T-helper 1 cell (primary cell): ENCODE measurements at places on chromosomes 12 and 14.

DNA sequence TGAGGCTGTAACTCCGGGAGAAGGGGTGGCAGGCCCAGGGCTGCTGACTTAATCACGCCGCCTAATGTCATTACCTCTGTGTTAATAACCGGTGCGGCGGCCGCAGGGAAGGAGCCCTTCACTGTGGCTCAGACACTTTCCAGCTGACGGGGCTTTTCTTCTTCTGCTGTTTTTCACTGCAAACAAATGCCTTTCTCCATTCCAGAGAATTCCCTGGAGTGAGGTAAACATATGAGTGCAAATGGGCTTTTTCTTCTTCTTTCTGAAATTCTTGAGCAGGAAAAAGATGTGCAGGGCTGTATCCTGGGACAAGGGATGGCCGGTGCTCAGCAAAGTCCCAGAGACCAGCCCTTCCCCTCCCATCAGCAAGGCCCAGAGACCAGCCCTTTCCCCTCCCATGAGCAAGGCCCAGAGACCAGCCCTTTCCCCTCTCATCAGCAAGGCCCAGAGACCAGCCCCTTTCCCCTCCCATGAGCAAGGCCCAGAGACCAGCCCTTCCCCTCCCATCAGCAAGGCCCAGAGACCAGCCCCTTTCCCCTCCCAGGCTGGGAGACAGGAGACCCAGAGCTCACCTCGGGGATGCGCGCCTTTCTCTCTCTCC lies 33.4 kb upstream of the FAM181A start:
- DNase-seq, result no peak

DNA sequence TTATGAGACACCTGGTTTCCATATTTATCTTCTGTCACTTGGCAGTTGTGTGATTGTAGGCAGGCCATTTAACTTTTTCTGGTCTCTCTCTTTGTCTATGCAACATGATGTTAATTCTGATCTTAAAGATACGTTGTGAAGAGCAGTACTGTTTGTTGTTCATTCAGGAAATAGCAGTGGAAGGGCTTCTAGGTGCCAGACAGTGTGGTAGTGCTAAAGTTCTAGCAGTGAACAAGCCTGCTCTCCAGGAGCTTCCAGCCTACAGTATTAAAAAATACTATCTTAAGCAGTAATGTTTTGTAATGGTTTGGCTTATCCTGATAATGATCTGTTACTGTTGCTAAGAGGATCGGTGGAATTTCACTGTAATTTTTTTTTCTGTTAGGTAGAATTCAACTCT lies 15.2 kb downstream of the NAA30 start:
- DNase-seq, result no peak

GRCh38 chr12:15000575-15000974 lies 27.7 kb downstream of the PDE6H start:
- no peak for DNase-seq

DNA sequence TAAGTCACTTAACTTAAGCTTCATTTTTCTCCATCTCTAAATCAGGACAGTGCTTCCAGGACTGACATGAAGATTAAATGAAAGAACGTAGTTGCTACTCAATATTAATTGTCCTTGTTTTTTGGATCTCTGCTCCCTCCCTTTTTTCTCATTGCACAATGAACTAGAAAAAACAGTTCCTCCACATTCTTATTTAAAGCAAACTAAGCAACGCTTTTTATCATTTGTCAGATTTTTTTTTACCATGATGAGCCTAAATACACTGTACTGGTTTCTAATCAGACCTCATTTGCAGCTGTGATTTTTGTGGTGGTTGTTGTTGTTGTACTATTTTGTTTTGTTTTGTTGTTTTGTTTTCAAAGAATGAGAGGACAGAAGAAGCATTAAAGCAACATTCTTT lies 23.2 kb upstream of the PARP11 start:
- DNase-seq, result no peak

DNA sequence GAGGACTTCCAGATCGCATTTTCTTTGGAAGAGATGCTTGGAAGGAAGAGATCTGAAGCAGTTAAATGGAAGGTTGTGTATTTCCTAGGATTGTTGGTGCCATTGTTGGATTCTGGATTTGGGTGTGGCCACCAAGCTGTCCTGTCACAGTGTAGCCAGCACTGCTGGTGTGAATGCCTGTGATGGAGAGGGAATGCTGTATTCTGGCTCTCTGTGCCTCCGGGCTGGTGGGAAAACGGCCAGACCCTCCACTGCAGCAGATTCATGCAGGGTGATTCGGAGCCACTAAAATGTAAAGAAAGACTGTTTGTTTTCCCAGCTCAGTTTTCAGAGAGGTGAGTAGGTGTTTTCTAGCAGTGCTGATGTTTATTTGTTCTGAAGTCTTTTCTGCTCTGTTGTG lies 30.7 kb upstream of the MANSC4 start:
- DNase-seq, result no peak

- DNase-seq, result no peak
Measured at GRCh38 chr12:96120359-96121100, 73.6 kb upstream of the ELK3 start.

- DNase-seq, result peak; percentile 68
Measured at GRCh38 chr12:24798335-24798734, 150.6 kb downstream of the BCAT1 start.
